CD4-positive, CD25-positive, alpha-beta regulatory T cell (primary cell): ENCODE measurements at places on chromosomes 12 and 14.

DNA sequence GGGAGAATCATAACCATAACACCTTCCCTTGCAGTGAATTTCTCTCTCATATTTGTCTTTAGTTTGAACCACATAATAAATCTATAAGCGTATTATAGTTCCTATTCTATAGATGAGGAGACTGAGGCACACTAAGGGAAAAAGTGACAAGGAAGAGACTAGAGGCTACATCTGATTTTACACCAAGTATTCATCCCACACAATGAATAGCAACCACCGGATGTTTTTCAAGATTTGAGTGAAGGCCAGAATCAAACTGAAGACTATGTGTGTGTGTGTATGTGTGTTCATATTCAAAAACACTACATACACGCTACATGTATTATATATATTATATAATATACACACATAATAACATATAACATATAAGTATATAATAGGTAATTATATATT, 4.7 kb downstream of the ASB2 start:
- DNase-seq: no peak

- no peak for DNase-seq
Observed at GRCh38 chr14:70887207-70887681, 20.0 kb upstream of the PCNX1 start.

DNA sequence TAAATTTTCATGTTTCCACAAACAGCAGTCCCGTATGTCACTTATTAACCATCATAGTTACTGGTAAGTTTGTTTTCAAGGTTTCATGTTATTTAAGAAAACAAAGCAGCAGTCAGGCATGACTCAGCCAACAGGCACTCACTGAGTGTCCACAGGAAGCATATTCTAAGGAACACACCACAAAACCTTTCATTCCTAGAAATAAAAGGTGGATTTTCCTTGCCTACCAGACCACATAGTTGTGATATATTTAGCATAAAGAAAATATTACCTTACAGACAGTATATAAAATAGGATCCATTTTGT, 143.3 kb upstream of the AVPR1A start:
- no peak for DNase-seq

DNA sequence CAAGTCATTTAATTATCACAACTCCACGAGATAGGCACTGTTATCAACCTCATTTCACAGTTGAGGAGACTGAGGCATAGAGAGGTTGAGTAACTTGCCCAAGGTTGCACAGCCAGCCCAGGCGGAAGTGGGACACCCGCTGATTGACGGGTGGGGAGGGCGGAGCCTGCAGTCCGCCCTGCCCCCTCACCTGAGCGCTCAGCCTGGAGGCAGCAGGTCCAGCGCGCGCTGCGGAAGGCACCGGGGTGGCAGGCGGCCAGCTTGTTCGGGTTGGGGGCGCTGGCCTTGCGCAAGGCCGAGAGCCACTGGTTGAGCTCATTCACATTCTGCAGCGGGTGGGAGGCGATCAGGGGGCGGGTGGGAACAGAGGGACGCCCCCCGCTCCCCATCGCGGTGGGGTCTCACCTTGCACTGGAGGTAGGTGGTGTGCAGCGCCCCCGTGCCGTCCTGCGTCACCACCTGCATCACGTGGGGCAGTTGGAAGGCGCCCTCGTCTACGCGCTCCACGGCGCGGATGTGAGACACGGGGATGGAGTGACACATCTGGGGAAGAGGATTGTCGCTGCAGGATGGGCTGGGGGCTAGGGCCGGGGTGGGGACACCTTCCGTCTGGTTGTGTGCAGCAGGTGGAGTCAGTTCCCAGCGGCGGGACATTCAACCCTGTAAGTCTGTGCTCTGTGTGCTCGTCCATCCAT, 31.7 kb downstream of the RASAL1 start:
- peak; percentile 83 for DNase-seq

- peak; percentile 43 for DNase-seq
Observed at GRCh38 chr12:45669093-45669492, 60.4 kb upstream of the ARID2 start.

DNA sequence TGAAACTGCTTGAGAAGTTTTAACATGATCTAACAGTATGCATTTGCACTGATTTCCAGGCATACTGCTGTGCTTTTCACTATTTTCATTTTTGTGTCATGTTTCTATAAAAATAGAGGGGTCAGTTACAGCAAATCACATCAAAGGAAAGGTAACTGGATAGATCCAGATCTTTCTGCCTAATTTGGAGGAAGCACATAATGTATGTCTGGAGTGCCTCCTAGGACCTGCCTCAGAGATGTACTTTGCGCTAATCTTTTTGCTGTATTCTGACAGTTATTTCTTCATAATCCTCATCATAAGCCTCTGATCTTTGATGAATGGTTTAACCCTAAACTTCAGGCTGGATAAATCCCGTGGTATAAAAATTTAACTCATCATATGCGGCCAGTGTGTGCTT, 111.2 kb upstream of the NPAS3 start:
- DNase-seq: no peak

GRCh38 chr12:114285554-114285953, 120.4 kb downstream of the TBX5 start:
- no peak for DNase-seq

GRCh38 chr12:2466211-2466610, 328.6 kb upstream of the FKBP4 start:
- no peak for DNase-seq

DNA sequence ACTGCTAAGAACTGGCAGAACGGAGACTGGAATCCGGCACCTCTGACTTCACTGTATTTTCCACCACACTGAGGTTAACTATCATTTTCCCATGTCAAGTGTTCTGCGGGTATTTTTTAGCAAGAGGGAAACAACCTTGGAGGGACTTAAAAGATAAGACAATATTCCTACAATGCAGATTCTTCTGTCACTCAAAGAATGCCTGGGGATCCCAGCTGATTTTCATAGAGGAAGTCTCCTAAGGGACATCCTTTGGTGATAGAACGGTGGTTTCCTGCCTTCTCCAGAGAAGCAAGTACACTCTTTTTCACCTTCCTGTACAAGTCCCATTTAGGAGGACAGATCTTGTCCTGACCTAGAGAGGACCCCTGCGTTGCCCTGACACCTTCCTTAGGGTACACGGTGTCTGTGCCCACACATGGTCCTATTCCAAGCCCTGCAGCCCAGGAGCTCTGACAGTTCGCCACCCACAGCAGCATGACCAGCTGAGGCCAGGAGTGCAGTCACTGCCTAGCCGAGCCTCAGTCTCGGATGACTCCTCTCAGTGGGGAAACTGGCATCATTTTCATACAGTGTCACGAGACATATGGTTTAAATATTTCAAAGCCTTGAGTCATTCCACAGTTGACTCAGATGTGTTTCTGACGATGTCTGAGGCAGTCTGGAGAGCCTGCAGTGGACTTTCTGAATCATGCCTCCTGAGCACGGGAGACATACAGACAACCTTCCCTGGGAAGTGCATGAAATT, 181.3 kb upstream of the FKBP4 start:
- no peak for DNase-seq

DNA sequence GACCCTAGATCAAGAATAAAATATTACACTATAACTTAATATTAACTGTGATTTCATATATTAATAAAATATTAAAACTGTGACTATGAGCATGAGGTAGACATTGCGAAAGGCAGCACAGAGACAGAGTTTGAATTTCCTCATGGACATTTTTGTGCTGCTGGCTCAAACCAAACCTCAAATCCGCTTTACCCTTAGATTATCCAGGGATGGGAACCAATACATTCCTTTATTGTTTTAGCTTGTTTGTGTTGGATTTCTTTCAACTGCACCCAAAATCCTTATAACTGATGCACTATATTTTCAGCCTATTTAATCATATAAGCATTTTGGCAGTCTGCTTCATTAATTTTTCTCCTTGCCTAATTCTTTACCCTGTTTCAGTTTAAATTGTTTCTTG, 436.7 kb downstream of the ATP23 start:
- DNase-seq: no peak

GRCh38 chr12:31118347-31119191, 44.9 kb downstream of the DDX11 start:
- DNase-seq: peak; percentile 18

GRCh38 chr12:3152892-3153291, 75.7 kb downstream of the TSPAN9 start:
- DNase-seq: no peak

DNA sequence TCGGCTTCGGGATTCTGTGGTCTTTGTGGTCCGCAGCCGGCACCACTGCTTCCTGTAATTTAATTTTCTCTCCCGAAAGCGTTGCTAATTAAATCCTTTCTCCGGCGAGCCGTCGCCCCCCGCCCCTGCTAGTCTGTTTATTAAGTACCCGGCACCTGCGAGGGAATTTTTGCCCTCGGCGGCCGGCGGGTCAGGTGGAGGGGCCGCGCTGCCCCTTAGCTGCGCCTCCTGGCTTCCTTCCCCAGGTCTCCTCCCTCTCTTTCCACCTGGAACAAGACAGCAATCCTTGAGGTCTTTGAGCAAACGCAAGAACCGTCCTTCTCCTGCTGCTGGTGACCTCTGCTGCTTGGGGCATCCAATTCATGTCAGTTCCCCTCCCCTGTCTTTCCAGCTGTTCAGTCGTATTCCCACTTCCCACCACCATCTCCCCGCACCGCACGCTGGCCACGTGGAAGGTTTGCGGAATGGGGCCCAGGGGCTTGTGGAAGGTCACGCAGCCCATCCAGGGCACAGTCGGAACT, 16.2 kb downstream of the ZDHHC22 start:
- DNase-seq: no peak

DNA sequence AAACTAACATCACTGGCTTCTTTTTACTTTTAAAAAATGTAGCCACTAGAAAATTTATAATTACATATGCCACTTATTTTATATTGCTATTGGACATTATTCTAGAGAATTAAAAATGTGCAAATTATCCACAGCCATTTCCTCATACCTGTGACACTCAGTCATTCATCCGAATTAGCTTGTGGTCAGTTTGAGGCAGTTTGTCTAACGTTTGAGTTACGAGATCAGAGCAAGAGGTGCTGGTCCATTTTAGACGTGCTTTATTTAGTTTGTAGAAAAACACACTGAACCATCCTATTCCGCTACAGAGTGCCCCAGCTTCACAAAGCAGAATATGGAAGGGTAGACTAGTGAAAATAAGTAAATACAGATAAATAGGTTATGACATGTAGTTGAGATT, 513.0 kb downstream of the NRXN3 start:
- no peak for DNase-seq

DNA sequence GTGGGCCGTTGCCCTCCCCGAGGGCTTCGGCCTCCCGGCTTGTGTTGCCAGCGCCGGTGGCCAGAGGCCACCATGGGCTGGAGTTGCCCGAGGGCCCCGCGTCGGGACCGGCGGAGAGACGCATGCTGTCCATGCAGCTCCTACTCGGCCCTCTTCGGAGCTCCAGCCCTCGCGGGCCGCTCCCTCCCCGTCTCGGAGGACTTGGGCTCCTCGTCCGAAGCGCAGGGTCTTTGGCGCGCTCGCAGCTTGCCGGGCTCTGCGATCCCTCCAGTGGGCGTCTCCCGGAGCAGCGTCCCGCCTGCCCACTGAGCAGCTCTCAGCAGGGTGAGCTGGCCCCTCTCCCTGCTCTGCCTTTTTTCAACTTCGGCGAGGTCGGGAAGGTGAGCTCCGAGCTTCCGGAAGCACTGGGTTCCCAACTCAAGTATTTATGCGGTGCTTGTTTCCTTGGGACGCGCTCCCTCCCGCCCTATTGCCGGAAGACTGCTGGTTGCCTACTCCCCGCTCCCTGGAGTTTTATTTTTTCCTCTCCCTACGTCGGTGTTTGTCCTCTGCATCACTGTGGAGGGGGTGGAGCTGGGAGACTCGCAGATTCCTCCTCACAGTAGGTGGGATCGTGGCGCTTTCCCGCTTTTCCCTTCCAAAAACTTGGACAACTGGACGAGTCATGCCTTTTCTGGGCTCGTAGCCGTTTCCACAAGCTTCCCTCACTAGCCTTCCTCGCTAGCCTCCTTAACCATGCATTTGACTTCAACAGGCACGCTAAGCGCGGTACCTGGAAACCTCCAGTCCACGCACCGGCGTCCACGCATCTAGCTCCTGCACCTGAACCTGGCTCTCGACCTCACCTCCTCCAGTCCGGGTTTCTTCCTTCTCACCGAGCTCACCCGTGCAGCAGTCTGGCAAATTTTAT, at the start of gene AVPR1A:
TSS of gene AVPR1A (minus strand) at position 489 of the 910 bp plus-strand sequence. CDS start at position 124, 365 bp downstream.
- peak; percentile 1 for DNase-seq

DNA sequence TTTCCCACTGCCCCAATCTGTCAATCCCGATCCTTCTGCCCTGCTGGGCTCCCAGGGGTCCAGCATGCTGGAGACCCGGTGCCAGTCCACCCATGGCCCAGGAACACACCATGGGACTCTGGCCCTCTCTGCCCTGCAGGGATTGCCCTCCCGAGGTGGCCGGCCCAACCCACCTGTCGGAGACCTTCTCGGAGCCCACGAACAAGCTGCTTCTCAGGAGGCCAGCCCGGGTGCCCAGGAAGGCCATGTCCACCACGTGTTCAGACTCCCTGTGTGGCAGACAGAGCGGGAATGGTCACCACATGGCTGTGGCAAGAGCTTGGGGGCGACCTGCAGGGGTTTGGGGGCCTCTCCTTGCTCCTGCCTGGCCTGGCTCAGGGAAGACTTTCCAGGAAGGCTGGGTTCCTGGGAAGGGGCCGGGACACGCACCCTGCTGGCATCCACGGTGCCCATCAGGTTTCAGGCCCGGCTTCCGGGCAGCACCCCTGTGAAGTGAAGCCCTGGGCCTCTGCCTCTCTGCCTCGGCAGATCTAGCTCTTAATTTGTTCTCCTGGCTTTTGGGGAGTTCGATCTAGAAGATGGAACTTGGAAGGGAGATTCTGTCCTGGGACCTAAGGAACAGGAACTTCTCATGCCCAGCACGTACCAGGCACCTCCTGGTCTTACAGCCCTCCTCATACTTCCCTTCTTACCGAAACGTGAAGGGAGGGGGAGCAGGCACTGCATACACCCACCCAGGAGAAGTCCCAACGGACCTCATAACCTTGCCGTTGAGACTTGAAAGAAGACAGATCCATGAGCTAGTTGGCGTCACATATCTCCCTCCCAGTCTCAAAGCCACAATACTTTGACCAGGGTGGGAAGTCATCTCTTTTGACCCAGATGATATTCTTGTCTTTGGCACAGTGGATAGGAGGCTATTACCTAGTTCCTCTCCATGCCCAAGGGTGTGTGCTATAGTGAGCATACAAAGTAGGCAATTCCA, 26.3 kb downstream of the LRTM2 start:
- no peak for DNase-seq

DNA sequence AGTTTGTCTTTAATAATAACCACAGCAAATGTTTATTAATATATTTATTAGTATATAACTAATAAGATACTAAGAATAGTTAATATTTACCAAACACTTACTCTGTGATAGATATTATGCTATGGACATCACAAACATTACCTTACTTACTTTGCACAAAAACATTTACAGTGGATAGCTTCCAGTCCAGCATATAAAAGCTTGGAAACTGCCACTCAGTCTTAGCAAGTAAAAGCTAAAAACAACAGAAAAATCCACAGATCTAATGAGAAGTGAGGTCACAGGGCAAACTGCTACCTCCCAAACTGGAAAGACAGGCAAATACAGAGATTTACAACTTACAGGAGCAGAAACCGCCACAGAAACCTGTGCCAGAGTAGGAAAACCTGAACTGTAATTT, 99.8 kb downstream of the METTL25 start:
- no peak for DNase-seq

GRCh38 chr12:84413656-84414055, 498.9 kb downstream of the SLC6A15 start:
- no peak for DNase-seq
